ENCODE measurements at places on chromosomes 6 and 20.

DNA sequence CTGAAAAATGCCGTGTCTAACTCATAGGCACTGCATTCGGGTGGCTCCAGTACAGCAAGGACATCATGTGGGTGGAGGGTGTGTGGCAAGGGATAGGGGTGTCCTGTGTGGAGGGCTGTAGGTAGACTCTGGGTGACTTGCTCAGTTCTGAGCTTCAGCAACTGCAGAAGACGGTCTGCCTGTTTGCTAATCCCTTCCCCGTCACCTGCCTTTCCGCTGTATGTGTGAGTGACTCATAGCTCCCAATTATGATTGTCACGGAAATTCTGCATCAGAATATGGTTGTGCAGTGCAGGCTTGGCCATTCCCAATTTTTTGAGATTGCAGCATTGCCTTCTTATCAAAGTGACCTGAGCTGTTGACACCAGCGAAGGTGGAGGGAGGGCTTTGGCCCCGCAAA, 174.3 kb downstream of the CDH4 start:
- DNase-seq: no peak

- no peak for DNase-seq
Measured at GRCh38 chr20:37704955-37705354, 11.1 kb downstream of the CTNNBL1 start.

GRCh38 chr6:35496841-35497570, at the start of gene TEAD3:
TEAD3 (minus strand) TSS chr6:35497079.
- peak; percentile 14 for DNase-seq

- DNase-seq: no peak
Measured at GRCh38 chr6:44837741-44838140, 450.2 kb downstream of the CDC5L start.

- DNase-seq: no peak
Measured at GRCh38 chr6:7993952-7994351, 70.2 kb downstream of the BLOC1S5 start.

GRCh38 chr6:148404456-148405054, 61.9 kb downstream of the SASH1 start:
- no peak for DNase-seq

- no peak for DNase-seq
Measured at GRCh38 chr20:46740214-46740609, 30.8 kb downstream of the SLC2A10 start.

DNA sequence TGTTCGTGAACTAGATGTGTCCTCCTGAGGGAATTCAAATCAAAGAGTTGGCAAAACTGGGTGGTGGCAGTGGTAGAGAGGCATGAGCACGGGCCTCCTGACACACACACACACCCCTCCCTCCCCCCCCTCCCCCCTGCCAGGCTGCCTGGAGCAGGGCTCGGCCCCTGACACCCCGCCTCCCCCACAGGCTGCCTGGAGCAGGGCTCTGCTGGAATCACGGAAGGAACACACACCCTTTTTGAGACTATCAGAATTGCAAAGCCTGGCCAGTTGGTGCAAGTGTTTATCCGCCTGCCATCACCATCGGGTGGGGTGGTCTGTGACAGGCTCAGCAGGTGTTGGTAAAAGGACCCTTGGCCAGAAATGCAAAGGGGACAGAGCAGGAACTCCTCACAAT, 59.0 kb downstream of the FAM120B start:
- no peak for DNase-seq

- no peak for DNase-seq
Measured at GRCh38 chr6:71238351-71238750, 50.3 kb upstream of the OGFRL1 start.

DNA sequence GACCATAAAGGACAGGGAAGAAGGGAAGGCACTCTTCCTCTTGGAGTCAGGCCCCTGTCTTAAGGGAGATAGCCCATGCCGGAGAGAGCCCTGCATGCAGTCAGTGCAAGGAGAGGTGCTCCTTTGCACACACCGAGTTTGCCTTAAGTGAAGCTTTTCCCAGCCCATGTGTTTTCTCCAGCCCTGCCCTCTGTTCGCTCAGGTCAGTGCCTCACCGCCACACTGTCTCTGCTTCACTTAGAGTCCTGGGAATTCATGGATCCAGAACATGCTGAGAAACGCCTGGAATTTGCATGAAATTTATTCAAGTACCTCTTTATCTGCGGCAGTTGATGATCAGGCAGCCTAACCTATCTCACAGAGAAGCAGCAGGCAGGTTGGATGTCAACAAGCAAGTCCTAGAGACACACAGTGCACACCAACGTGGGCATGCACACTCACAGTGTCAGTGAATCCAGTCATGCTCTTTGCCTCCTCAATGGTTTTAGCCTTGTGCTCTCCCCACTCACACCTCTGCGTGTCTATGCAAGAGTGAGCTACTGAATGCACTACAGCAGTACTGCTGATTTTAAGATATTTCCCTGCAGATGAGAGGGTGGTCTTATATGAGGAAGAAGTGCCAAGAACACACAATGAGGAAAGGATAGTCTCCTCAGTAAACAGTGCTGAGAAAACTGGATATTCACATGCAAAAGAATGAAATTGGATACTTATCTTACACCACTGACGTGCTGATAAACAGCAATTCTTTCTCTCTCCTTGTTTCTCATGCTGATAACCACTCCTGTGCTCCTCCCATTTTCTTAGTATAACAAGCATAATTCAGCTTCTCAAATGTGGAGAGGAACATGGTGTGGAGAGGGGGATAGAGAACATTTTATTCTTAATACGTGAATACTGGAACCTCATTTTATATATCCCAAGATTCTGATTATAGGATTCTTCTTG, 295.1 kb upstream of the CDYL start:
- DNase-seq: no peak

DNA sequence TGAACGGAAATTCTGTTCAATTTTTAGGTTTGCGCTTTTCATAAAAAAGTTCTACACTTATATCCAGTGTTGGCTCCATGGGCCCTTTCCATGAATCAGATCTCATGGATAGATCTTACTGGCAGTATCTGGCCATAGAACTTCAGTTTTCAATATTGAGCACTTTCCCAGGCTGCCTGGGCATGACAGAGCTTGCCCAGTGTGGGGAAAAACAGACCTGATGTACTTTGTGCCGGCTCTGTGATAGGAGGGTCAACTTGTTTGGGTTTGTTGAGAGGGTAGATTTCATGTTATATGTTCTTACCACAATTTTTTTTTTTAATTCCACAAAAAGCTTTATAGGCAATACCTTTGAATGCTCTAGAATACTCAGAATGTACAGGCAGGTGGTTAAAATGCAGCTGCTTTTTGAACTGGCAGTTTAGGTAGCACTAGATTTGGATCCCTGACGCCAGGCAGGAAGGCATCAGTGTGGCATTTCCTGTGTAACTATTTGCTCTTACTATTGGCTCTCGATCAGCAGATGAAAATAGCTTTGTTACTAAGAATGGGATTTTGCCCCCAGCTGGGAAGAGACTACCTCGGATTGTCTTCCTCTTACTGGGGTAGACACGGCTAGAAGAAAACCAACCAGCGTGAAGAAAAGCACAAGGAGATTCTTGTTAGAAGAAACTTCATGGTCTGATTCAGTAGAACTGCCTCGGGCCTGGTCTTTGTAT, 404.9 kb upstream of the SOX4 start:
- no peak for DNase-seq

DNA sequence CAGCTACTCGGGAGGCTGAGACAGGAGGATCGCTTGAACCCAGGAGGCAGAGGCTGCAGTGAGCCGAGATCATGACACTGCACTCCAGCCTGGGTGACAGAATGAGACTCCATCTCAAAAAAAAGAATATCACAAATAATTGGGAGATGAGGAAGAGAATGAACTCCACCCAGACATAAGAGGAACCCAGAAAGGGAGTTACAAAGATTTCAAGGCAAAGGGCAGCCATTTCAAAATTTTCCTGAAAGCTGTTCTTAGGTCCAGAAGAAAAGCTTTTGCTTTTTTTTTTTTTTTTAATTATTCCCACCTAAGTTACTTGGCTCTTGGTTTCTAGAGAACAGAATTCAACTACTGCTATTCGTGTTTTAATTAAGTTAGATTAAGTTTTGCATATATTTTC, 23.8 kb downstream of the MYB start:
- DNase-seq: no peak
